Activated T-cell treated with anti-CD3 and anti-CD28 coated beads for 48 hours (primary cell): ENCODE measurements at places on chromosomes 6 and 20.

DNA sequence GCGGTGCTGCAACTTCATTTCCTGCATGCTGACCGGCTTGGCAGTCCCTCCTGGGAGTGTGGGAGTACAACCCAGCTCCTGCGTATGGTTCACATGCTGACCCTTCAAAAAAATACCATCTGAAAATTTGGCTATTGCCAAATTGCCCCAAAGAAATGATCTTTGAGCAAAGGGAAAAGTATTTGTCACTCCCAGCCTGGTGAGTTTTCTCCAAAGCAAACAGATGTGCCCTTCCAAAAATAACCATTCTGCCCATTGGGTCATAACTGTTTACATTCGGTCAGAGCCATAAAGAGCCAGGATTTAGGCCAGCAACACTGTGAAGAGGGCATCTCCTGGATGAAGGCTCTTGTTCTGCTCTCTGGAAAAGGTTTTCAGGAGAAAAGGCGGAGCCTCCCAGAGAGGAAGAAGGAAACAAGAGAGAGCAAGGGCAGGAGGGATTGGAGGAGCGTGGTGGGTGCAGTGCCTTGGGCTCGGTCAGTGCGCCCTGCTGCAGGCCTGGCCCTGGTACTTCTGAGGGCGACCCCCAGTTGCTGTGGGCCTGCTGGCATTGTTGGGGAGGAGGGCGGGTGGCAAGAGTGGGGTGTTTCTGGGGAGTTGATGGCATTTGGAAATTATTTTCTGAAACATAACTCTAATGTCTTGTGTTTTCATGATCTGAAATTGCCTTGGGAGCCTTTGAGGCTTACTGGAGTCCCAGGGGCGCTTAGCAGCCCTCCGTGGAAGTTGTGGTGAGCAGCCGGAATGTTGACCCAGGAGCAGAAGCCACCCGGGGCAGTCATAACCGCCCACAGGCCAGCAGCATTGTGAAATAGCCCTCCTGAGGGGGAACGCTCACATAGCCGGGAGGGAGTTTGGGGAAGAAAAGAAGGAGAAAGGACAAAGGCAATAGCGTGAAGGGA, 248.4 kb downstream of the MYLK4 start:
- DNase-seq, result no peak

DNA sequence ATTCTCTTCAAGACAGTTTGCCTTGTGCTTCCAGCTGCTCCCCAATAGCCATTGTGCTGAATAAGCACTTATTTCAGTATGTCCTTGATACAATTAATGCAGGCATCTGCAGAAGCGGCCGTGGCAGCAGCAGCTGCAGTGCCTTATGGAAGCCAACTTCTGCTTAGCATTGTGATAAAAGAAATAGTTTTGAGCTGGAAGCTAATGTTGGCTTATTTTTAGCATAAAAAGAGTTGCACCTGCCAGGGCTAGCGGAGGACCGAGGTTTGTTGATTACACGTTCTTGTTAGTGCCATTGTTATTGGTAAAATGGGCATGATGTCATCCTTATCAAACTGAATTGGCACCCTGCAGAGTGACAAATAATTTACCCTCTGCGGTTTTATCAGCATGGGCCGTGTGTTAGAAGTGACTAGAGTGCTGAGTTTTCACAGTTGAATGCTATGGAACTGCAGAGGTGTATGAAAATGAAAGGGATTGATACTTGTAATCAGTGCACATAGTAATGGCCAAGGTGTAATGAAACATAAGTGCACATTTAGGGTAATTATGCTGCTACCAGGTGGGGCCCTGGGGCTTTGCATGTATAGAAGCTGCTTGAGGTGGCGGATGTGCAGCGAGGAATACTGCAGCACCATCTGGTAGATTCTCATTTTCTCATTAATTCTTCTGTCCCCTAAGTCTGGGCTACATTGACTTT, 334.3 kb downstream of the CDKAL1 start:
- no peak for DNase-seq

GRCh38 chr6:21595285-21596144, 2.0 kb downstream of the SOX4 start:
- DNase-seq, result no peak

- peak; percentile 14 for DNase-seq
Measured at GRCh38 chr6:169725125-169726048, 1.1 kb upstream of the PHF10 start.

DNA sequence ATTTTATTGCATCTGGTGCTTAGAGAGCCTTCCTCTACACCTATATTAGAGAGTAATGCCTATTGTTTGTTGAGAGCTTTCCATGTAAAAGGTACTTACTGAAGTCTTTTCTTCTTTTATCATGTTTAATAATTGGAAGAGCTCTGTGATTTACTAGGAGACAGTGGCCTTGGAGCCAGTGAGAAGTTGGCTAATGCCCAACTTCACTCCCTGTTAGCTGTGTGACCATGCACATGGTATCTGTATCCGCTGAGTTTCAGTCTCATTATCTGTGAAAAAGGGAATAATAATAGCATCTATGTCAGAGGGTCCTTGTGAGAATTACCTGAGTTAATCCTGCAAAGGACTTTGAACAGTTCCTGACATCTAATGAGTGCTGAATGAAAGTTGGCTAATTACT, 105.0 kb downstream of the CD109 start:
- DNase-seq, result no peak

GRCh38 chr20:37796121-37796520, 102.3 kb downstream of the CTNNBL1 start:
- DNase-seq, result no peak

DNA sequence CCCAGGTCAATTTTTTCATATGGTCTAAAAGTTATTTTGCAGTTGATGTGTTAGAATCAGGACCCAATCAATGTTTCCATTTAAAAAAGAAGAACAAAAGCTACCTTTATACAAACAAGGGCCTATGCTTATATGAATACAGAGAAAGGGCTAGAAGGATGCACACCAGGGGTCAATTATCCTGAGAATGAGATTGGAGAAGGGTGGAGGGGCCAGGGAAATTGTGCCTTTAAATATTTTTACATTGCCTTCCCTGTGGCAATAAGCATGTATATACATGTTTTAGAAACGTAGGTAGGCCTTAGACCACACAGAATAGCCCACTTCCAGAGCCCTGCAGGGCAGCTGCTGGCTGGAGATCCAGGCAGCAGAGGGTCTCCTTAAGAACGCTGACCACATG, 12.7 kb downstream of the EXOC2 start:
- DNase-seq, result no peak

GRCh38 chr6:42226161-42226611, 8.5 kb upstream of the MRPS10 start:
- no peak for DNase-seq

DNA sequence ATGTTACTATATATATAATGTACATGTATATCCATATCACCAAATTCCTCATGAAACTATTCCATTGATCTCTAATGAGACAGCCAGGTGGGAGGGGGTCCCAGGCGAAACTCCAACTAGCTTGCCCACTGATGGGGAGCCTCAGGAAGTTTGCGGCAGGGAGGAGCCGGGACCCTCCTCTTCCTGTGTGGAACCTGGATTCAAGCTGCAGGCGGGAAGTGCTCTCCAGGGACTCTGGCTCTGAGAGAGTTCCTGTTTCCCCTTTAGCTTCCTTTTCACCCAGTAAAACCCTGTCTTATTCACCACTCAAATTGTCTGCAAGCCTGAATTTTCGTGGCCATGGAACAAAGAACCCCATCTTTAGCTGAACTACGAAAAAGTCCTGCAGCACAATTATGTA, 152.2 kb downstream of the OPN5 start:
- DNase-seq, result no peak

GRCh38 chr6:7402716-7403115, 13.1 kb downstream of the RIOK1 start:
- no peak for DNase-seq

- peak; percentile 90 for DNase-seq
Measured at GRCh38 chr20:36460648-36461599, 80.4 kb upstream of the MYL9 start.

DNA sequence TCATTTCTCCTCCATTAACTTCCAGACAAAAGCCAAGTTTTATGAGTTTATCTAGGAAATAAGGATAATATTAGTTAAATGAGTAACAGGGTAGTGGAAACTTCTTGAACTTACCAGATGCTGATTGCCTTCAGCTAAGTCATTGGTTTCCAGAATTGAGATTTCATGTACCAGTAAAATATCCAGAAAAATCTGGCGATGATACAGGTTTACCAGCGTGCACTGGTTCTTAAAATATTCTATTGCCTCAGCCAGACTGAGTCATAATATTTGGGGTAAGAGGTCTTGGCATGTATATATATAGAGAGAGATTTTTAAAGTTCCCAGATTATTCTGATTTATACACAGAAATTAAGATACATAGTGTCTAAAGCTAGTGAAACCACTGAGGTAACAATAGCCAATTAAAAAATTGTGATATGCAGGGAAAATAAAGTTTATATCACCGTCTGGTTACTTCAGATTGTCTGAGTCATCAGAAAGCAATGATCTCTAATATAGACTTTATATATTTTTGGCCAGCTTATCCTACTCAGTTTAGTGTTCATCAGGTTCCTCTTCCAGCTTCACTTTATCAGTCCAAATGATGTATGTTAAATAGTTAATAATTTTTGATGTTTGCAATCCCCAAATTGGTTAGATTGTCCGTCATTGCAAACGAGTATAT, 39.5 kb upstream of the SDHAF4 start:
- DNase-seq, result no peak

DNA sequence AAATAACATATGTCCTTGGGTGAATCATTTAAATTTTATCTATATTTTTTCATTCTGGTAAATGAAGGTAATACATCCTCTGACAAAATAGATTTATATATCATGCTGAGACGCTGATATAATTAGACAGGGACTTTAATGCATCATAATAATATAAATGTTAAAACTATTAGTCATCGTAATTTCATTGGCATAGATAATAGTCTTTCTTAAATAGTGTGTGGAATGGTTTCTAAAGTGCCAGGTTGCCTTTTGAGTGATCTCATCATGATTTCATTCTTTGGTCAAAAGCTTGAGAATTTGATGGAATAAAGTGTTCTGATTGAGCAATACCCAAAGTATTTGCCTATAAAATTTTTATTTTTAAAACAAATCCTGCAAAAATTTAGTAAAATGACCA, 43.2 kb upstream of the BMP5 start:
- no peak for DNase-seq

DNA sequence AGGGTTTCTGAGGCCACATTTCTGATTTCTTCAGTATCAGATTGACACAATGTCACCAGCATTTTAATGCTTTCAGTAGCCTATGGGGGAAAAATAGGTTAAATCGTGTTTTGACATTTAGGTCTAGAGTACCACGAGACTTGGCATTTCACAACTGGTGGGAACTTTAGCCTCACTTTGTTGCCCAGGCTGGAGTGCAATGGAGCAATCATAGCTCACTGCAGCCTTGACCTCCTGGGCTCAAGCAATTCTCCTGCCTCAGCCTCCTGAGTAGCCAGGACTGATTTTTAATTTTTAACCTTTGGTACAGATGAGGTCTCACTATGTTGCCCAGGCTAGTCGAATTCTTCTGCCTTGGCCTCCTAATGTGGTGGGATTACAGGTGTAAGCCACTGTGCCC, 11.0 kb upstream of the ARMH2 start:
- no peak for DNase-seq

- DNase-seq, result no peak
Measured at GRCh38 chr6:75273009-75273408, 11.6 kb downstream of the TMEM30A start.
